Activated naive CD4-positive, alpha-beta T cell treated with anti-CD3 and anti-CD28 coated beads, Interleukin-2, amount 10 ng/mL, durations not matched to agents 5 hours and 36 hours (primary cell): ENCODE measurements at places on chromosomes 5 and 9. TPM values are rescaled to one million over a fixed set of nuclear protein-coding genes. Genes with fewer than 3 reads are reported as not detected.

TDRD7 gene
- total RNA-seq: 8.3 TPM

MYMK gene
- not detected for total RNA-seq

WDR31 gene
- 0.96 TPM for total RNA-seq

AK1 gene
- 65.7 TPM for total RNA-seq

COL5A1 gene
- total RNA-seq: 0.14 TPM

POLR3G gene
- total RNA-seq: 1.8 TPM

SPATA6L gene
- total RNA-seq: 0.43 TPM

TRMT10B gene
- total RNA-seq: 15.4 TPM

RAPGEF1 gene
- total RNA-seq: 92.9 TPM

ENTPD2 gene
- total RNA-seq: 0.25 TPM

C9orf153 gene
- not detected for total RNA-seq

PKD2L2 gene
- not detected for total RNA-seq

NUDT2 gene
- 29.2 TPM for total RNA-seq

ARID3C gene
- total RNA-seq: 0.18 TPM

OR1N2 gene
- not detected for total RNA-seq

FRMD3 gene
- 0.71 TPM for total RNA-seq

ACSL6 gene
- 30.8 TPM for total RNA-seq

ADRB2 gene
- 0.87 TPM for total RNA-seq

HAVCR2 gene
- total RNA-seq: 53.7 TPM

ARHGEF37 gene
- 0.28 TPM for total RNA-seq

MGAT1 gene
- total RNA-seq: 176 TPM

ZNF169 gene
- total RNA-seq: 9.8 TPM

OTULIN gene
- total RNA-seq: 53.6 TPM

PCDHAC2 gene
- not detected for total RNA-seq

MYOT gene
- not detected for total RNA-seq

UGT3A1 gene
- total RNA-seq: not detected

UBLCP1 gene
- 29.2 TPM for total RNA-seq

SLCO6A1 gene
- total RNA-seq: not detected

ELAVL2 gene
- total RNA-seq: not detected

AIF1L gene
- total RNA-seq: 1.4 TPM

PCBD2 gene
- 13.7 TPM for total RNA-seq

HTR1A gene
- not detected for total RNA-seq

WHRN gene
- 1.2 TPM for total RNA-seq

FOXD1 gene
- total RNA-seq: not detected

IL9 gene
- not detected for total RNA-seq

GABRA1 gene
- not detected for total RNA-seq

AGXT2 gene
- not detected for total RNA-seq

SLC36A3 gene
- total RNA-seq: not detected

ACOT12 gene
- total RNA-seq: not detected

GABRG2 gene
- total RNA-seq: not detected

STPG3 gene
- not detected for total RNA-seq

GSN gene
- total RNA-seq: 2.5 TPM

C7 gene
- total RNA-seq: not detected

NEK6 gene
- total RNA-seq: 14.1 TPM

MSMP gene
- total RNA-seq: not detected

ABHD17B gene
- total RNA-seq: 20.8 TPM

RFESD gene
- 5.7 TPM for total RNA-seq
